ENCODE measurements at places on chromosomes 3 and 15.

GRCh38 chr3:168248383-168249204, 152.9 kb upstream of the GOLIM4 start:
- peaks cover 7% of the 10 kb centered on the region for H3K4me1 ChIP-seq
- peaks cover 49% of the 10 kb centered on the region for H3K27me3 ChIP-seq
- no peak for DNase-seq
- peak overlapping the region; percentile 70 for H3K4me3 ChIP-seq
- no peak overlapping the region for H3K27ac ChIP-seq

GRCh38 chr3:188635258-188636042, 481.5 kb downstream of the LPP start:
- no peak for DNase-seq
- H3K36me3 ChIP-seq, result no peaks in the 10 kb centered on the region
- no peak overlapping the region for H3K27ac ChIP-seq
- H3K4me1 ChIP-seq, result peaks cover 2% of the 10 kb centered on the region
- no peaks in the 10 kb centered on the region for H3K27me3 ChIP-seq
- no peak overlapping the region for H3K4me3 ChIP-seq

GRCh38 chr15:78063970-78064385, 13.5 kb downstream of the TBC1D2B start:
- no peak overlapping the region for H3K4me3 ChIP-seq
- H3K36me3 ChIP-seq, result no peaks in the 10 kb centered on the region
- H3K27me3 ChIP-seq, result no peaks in the 10 kb centered on the region
- H3K4me1 ChIP-seq, result peaks cover 46% of the 10 kb centered on the region
- H3K27ac ChIP-seq, result no peak overlapping the region

DNA sequence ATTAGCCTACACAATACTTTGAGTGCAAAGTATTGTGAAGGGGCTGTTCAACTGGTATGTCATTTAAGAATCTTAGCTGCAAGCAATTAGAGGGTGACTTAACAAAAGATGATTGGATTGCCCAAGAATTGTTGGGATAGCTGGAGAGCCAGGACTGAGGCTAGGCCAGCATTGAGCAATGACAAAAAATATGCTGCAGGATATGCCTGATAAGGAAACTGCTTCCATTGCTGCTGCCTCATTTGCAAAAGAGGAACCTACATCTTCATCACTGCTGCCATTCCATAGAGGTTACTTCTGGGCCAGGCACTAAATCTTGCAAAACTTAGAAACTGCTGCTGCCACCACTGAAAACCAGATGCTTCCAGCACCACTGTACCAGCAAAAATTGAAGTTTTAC, 108.0 kb upstream of the TBC1D5 start:
- no peak overlapping the region for H3K4me3 ChIP-seq
- no peaks in the 10 kb centered on the region for H3K4me1 ChIP-seq
- peaks cover 15% of the 10 kb centered on the region for H3K27me3 ChIP-seq
- H3K27ac ChIP-seq, result no peak overlapping the region

DNA sequence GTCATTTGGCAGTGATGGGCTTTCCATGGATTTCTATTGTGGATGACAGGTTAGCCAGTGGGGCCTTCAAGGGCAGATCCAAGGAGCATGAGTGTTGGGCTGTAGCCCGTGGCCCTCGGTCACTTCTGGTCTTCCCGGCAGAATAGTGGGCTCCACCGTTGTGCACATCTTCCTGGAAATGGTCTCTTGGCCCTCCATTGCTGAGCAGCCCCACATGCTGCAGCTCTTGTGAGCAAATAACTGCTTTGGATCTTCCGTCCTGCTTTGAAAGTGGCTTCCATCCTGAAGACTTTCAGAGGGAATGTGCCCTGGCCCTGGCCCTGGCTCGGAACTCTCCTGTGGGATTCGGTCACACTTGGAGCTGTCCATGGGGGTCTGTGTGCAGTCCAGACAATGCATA, 102.8 kb downstream of the SNRPN start:
- H3K4me1 ChIP-seq, result no peaks in the 10 kb centered on the region
- no peak overlapping the region for H3K27ac ChIP-seq
- H3K27me3 ChIP-seq, result no peaks in the 10 kb centered on the region
- DNase-seq, result no peak

DNA sequence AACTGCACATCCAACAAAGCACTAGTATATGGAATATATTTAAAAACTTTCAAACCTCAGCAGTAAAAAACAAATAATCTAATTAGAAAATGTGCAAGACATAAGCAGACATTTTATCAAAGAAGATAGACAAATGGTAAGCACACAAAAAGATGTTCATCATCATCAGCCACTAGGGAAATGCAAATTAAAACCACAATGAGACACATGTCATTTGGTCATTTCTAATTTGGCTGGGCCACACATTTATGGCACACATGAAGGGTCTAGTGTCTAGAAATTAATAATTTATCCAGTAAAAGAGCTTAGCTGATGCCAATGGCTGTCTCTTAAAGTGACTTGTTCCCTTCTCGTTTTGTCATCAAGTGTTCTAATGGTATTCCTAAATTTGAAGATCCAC, 45.8 kb downstream of the ARHGAP31 start:
- no peak for DNase-seq
- no peaks in the 10 kb centered on the region for H3K36me3 ChIP-seq
- no peak overlapping the region for H3K27ac ChIP-seq
- no peaks in the 10 kb centered on the region for H3K27me3 ChIP-seq
- no peak overlapping the region for H3K4me3 ChIP-seq

- H3K4me1 ChIP-seq, result peaks cover 25% of the 10 kb centered on the region
- H3K4me3 ChIP-seq, result no peak overlapping the region
- H3K27me3 ChIP-seq, result no peaks in the 10 kb centered on the region
- H3K27ac ChIP-seq, result no peak overlapping the region
- H3K36me3 ChIP-seq, result no peaks in the 10 kb centered on the region
- no peak for DNase-seq
Observed at GRCh38 chr3:41115069-41115468, 84.2 kb upstream of the CTNNB1 start.

DNA sequence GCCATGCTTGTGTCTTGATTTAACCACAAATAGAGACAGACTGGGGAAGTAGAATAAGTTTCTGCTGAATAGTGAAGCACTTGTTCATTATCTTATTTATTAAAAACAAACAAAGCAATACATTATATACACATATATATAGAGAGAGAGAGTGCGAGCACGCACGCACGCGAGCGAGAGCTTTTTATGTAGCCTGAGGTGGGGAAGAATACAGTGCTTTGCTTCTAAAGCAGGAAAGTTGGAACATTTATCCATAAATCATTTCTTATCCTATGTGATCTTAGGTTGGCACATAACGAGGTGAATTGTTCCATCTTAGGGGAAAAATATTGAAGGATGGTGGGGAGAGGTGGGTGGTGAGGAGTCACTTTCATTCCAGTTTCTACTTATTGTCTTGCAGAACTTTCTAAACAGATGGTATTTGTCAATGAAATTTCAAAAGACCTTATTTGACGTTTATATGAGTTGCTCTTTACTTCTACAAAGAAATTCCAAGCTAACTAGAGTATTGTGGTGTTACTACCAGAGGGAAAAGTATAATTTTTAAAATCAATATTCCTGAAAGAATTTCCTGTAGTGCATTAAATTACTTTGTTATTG, 110.0 kb downstream of the ATG7 start:
- peaks cover 2% of the 10 kb centered on the region for H3K4me1 ChIP-seq
- H3K4me3 ChIP-seq, result no peak overlapping the region
- no peak overlapping the region for H3K27ac ChIP-seq

DNA sequence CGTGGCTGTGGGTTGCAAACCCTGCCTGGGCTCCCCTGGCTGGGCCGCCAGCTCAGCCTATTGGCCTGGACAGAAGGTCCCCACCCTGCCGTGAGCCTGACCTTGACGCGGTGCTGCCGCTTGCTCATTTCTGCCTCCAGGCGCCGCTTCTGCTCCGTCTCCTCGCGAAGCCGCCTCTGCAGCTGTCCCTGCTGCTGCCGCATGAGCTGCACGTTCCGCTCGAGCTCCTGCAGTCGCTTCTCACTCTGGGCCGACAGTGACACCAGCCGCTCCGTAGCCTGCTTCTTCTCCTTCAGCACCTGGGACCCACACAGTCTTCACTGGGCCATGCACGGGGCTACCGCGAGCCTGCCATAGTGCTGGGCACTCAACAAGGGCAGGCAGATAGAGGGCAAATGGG, 21.7 kb downstream of the KIF7 start:
- H3K4me3 ChIP-seq, result no peak overlapping the region
- no peaks in the 10 kb centered on the region for H3K4me1 ChIP-seq
- H3K27ac ChIP-seq, result no peak overlapping the region
- H3K27me3 ChIP-seq, result peaks cover 13% of the 10 kb centered on the region
- no peaks in the 10 kb centered on the region for H3K36me3 ChIP-seq

DNA sequence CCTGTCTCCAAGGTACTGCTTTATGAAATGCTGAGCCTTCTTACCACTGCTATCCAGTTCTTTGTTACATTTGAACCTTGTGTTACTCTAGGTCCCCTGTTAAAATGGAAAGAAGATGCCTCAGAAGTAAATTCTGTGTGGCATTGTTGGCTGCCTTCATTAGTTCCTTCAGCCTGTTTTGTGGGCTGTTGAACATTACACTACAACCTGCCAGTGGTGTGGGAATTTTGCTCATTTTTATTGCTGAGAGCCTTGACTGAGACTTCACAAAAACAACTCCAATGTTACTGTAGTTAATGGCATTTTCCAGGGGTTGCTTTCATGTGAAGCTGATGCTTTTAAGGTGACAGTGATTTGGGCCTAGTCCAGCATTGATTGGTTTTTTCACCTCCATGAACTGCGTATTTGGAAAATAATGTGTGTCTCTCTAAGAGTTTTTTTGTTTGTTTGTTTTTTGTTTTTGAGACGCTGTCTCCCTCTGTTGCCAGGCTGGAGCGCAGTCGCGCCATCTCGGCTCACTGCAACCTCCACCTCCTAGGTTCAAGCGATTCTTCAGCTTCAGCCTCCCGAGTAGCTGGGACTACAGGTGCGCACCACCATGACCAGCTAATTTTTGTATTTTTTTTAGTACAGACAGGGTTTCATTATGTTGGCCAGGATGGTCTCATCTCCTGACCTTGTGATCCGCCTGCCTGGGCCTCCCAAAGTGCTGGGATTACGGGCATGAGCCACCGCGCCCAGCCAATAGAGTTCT, 4.3 kb downstream of the MAPK6 start:
- no peaks in the 10 kb centered on the region for H3K27me3 ChIP-seq
- peak overlapping the region; percentile 27 for H3K27ac ChIP-seq
- no peak for DNase-seq
- peaks cover 28% of the 10 kb centered on the region for H3K4me1 ChIP-seq
- no peaks in the 10 kb centered on the region for H3K36me3 ChIP-seq

DNA sequence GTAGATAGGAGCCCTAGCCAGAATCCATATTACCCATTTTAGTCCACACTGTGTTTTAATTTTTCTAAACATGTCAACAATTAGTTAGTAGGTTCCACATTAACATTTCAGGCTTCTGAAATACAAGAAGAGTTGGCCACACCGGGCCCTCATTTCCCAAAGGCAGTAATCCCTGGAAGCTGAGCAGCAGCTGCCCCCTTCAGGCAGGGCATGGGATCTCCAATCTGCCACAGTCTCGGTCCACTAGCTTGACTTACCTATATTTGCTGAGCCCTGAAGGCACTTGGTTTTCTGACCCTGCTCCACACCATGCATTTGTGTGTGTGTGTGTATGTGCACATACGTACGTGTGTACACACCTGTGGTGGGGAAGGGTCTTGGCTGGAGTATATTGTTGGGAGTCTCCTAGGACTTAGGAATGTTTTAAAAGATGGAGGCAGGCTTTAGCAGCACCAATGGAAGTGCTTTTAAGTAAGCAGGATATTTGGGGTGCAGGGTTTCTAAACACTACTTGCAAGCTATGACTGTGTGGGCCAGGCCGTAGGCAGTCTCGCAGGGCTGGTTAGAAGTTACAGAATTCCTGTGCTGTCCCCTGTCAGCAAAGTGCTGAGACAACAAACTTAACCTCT, 71.2 kb upstream of the SOX14 start:
- H3K4me1 ChIP-seq, result no peaks in the 10 kb centered on the region
- no peaks in the 10 kb centered on the region for H3K27me3 ChIP-seq
- no peaks in the 10 kb centered on the region for H3K36me3 ChIP-seq
- no peak for DNase-seq

GRCh38 chr15:37135225-37135624, 34.9 kb upstream of the MEIS2 start:
- no peak overlapping the region for H3K4me3 ChIP-seq
- DNase-seq, result no peak
- H3K27ac ChIP-seq, result no peak overlapping the region
- no peaks in the 10 kb centered on the region for H3K36me3 ChIP-seq
- H3K27me3 ChIP-seq, result peaks cover 31% of the 10 kb centered on the region

- peak overlapping the region; percentile 81 for H3K4me3 ChIP-seq
- DNase-seq, result no peak
- no peaks in the 10 kb centered on the region for H3K36me3 ChIP-seq
- peak overlapping the region; percentile 94 for H3K27ac ChIP-seq
Observed at GRCh38 chr15:50247819-50248655, 17.5 kb downstream of the HDC start.

DNA sequence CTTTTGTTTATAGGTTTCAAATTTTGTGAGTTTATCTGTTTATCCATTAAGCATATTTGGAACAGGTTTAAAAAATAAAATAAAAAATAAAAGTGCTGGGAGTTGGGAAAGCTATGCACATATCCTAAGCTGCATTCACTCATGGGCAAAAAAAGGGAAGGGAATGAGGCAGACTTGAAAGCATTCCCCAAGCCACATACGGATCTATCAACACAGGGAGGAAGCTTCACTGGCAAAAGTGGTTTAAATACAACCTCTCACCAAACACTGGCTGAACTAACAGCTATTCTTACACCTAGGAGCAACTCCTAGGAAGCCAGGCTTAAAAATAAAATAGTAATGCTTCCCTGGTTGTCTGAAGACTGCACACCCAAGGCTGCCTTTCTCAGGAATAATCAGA, 101.2 kb downstream of the PCCB start:
- H3K4me1 ChIP-seq, result peaks cover 3% of the 10 kb centered on the region
- H3K27ac ChIP-seq, result no peak overlapping the region
- no peak for DNase-seq
- no peaks in the 10 kb centered on the region for H3K27me3 ChIP-seq
- peaks cover 9% of the 10 kb centered on the region for H3K36me3 ChIP-seq

- H3K27ac ChIP-seq, result no peak overlapping the region
- DNase-seq, result no peak
- peaks cover 9% of the 10 kb centered on the region for H3K27me3 ChIP-seq
- no peaks in the 10 kb centered on the region for H3K4me1 ChIP-seq
- no peaks in the 10 kb centered on the region for H3K36me3 ChIP-seq
- no peak overlapping the region for H3K4me3 ChIP-seq
Observed at GRCh38 chr3:99175276-99175812, 273.8 kb upstream of the DCBLD2 start.
